T-cell (primary cell): ENCODE measurements at places on chromosomes 5 and 9.

DNA sequence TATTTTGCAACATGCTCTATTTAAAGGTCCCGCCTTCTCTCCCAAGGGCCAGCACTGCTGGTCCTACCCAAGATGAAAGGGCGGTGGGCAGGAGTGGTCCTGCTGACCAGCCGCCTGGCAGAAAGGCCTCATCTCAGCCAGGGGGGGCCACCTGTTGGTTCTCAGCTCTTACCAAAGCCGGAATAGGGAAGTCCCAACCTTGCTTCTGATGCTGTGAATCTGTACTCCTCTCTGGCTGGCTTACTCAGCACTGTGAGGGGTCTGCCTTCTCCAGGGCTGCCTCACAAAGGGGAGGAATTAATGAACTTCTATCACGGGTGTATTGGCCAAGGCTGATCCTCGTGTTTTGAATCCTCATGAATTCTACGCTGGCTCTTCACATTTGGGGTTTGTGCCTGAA, 13.6 kb upstream of the FAM240B start:
- no peak for DNase-seq

DNA sequence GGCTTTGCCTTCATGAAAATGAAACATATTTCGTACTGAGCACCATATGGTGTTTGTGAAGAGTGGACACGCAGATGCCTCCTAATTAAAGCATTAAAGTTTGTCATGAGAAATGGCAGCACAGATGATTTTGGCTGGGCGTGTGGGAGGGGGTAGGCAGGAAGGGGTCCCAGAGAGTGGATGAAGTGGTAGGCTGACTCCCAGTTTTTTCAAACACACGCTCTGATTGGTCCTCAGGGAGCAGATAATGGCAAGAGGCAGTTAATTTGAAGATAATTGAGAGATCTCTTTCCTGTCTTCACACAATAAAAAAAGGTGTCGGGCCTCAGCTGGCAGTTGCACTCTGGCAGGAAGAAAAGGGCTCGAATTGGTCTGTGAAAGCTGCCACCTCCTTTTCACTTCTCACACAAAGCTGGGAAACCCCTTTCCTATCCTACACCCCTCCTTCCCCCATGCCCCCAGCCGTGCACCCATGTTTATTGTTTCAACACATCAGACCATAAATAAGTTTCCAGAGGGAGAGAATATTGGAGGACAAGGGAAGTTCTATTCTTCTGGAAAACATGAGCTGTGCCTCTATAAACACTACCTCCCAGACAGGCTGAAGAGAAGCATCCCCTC, 429.6 kb downstream of the ARHGEF28 start:
- no peak for DNase-seq

- no peak for DNase-seq
Observed at GRCh38 chr9:114250648-114251047, 72.2 kb upstream of the ORM1 start.

GRCh38 chr5:35473589-35473988, 144.1 kb upstream of the SPEF2 start:
- no peak for DNase-seq

DNA sequence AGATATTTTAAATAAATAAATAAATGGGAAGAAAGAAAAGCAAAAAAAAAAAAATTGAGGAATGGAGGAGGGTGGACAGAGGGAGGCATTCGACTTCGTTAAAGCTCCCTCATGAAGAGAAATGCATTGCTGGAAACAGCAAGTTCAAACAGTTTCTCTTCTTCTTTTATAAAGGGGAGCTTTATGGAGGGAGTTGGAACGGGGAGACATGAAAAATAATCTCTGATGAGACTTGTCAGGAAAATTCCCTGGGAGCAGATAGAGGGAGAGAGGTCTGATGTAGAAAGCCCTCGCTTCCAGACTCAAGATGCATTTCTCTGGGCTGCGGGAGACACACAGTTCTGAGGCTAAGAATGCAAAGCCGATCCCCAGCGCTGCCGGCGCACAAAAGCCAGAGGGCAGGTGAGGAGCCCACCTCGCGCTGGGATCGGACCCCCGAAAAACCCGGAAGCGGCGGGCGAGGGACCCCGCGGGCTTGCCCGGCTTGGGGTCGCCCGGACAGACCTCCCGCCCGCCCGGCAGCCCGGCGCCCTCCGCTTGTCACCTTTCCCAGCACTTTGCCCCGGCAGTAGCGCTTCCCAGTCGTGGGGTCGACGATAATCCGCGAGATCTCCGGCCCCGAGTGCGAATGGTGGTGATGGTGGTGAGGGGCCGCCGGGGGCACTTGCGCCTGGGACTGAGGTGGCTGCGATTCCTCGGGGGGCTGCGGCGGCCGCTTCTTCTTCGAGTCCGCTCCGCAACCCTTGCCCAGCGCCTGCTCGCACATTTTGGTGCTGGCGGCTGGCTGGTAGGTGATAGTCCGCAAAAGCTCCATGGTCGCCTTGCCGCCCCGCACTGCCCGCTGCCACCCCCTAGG, 512 bp downstream of the PLK2 start:
- DNase-seq, result no peak

DNA sequence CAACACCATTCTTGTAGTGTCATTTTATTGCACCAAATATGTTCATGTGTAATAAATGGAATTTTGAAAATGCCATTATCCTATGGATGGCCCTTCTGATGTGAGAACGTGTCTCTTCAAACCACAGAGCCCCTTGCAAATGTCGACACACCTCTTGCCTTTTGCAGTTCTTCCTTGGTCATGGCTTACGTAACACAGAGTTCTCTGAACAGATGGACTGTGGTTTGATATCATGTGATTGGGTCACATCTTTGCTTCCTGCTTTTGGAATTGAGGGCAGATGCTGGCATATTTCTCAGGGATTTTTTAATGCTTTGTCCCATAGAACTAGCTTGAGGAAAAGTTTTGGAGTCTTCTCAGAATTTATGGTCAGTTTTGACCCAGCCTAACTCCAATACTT, 4.6 kb downstream of the TGFBR1 start:
- no peak for DNase-seq
